ENCODE measurements at places on chromosomes 3 and 15.

GRCh38 chr3:42670051-42670576 is 15.2 kb upstream of the KLHL40 start:
- DNase-seq, result no peak

DNA sequence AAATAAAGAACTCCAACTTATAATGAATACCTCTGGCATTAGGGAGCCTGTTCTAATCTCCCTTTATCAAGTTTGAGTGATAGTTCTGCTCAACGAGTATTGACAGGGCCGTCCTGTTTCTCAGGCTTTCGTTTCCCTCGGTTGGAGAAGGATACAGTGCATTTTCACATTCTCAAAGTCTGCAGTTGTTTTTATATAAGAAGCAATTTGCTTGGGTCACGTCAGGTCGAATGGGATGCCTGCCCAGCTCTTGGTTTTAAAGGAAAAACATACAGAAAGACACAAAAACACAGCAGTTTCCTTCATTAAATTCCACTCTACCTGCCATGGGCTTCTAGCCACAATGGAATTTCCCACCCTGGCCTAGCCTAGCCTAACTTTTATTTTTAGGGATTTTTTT is 366.3 kb downstream of the TIGIT start:
- no peak for DNase-seq

DNA sequence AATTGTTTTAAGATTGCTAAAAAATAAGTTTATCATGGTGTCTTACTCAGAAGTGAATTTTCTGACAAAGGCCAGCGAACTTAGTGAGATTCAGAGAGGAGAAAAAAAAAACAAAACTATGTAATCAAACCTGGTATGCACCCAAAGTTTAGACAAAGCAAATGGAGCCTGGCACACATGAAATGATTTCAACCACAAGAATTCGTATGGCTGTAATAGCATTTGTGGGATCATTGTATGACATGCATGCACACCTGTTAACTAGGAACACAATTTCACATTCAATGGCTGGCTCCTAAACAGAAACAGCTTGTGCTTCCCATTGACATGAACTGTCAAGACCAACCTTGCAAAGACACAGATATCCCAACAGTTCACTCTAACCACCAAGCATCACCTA is 94.6 kb downstream of the ZIC4 start:
- DNase-seq, result no peak

GRCh38 chr3:196650740-196651311 is 11.3 kb downstream of the NRROS start:
- no peak for DNase-seq

GRCh38 chr3:27508424-27508823 is 24.2 kb upstream of the SLC4A7 start:
- DNase-seq, result no peak

GRCh38 chr15:93035953-93036810 is 52.8 kb downstream of the RGMA start:
- DNase-seq, result no peak

- DNase-seq, result no peak
Observed at GRCh38 chr3:8523041-8523440, 21.4 kb downstream of the LMCD1 start.

Measured in activated CD8-positive, alpha-beta memory T cell treated with anti-CD3 and anti-CD28 coated beads for 4 hours (primary cell).